HEK293T (cell line): ENCODE measurements at places on chromosomes 16 and 17.

- peak; percentile 97 for DNase-seq
Measured at GRCh38 chr16:68244903-68245853, at the start of gene PLA2G15. Gene PLA2G15, plus strand, starts transcription at chr16:68245373. Its CDS starts 54 bp downstream, at chr16:68245427.

DNA sequence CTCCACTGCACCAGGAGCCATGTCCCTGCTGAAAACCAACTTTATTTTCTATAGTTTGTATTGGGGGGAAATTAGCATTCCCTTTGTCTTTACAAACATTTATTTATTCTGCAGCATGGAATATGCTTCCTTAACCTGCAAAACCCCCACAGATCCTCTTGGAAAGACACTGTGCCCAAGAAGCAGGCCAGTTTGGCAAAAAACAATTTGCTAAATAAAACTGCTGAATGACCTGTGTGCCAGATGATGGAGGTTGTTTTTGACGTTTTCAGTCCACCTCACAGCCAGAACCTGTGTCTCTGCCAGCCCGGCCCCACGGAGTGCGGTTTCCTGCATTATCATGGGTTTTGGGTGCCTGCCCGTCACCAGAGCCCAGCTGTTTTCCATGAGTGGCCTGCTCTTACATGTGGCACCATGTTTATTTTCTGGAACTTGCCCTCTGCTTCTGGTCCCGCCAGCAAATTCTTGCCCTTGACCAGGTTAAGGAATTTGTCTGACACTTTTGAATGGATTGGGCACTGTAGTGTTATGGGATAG is 26.4 kb downstream of the ORC6 start:
- no peak for DNase-seq

DNA sequence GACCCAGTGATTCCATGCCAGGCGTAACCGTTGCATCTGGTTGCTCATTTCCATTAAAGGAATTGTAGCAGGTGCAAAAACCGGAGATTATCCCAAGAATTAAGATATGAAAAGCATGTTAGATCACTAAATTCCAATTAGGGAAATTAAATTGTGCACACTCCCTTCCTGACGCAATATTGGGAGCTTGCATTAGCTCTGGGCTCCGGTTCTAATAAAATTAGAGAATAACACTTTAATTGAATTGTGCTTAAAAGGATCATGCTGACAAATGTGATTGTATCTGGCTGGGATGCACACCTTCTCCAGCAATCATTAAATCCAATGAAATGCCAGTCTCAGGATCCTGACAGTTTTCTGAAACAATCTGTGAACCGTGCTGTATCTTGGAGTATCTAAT is 38.1 kb downstream of the IRX5 start:
- DNase-seq: no peak

GRCh38 chr17:57484826-57485565 is 228.7 kb downstream of the MSI2 start:
- DNase-seq: no peak

GRCh38 chr16:2033057-2033908 is 6.6 kb downstream of the NHERF2 start:
- DNase-seq: no peak

- no peak for DNase-seq
Measured at GRCh38 chr17:50301891-50302584, 27.8 kb downstream of the TMEM92 start.

DNA sequence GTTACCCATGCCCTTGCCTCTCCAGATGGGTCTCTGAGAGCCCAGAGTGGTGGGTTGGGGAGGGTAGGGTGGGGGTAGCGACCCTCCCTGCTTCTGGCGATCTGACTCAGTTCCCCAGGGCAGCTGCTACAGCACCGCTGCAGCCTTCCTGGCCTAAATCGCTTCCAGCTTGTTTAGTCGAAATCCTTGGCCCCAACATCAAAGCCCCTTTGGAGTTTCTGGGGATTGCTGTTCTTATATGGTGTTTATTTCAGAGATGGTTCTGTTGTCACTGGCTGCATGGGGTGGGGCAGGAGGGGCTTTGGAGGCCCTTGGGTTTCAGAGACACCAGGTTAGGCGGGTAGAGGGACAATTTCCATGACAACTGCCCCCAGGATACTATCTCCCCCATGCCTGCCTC is 35.9 kb downstream of the FZD2 start:
- no peak for DNase-seq

DNA sequence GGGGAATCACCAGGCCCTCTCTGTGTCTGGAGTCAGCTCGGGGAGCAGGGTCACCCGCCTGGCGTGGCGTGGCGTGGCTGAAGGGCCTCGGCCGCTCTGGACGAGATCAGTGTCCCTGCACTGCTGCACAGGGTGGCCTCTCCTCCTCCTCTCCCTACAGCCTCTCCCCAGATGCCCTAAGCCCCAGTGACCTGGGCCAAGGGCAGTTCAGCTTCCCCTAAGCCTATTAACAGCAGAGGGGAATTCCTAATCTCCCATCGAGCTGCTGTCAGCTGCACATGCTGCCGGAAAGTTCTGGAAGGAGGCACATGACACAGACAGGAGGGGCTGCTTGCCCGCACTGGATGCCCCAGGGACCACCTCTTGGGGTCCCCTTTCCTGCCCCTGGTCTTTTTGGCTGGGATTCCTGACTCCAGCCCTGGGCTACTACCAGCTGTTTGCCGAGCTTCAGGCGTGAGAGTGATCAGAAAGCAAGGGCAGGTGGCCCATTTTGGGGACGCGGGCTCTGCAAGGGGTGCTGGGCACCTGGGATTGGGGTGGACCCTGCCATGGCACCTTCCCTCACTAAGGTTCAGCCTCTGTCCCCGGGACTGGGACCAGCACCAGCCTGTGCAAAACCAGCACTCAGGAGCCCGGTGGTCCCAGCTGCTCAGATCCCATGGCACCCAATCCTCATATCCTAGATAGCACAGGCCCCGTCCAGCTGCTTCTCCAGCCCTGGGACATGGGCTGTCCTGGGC is 794 bp downstream of the PDE6G start:
- DNase-seq: no peak

GRCh38 chr17:51371732-51372151 is 111.4 kb downstream of the UTP18 start:
- peak; percentile 80 for DNase-seq

GRCh38 chr16:29311461-29312344 is 94.8 kb downstream of the NPIPB11 start:
- no peak for DNase-seq

DNA sequence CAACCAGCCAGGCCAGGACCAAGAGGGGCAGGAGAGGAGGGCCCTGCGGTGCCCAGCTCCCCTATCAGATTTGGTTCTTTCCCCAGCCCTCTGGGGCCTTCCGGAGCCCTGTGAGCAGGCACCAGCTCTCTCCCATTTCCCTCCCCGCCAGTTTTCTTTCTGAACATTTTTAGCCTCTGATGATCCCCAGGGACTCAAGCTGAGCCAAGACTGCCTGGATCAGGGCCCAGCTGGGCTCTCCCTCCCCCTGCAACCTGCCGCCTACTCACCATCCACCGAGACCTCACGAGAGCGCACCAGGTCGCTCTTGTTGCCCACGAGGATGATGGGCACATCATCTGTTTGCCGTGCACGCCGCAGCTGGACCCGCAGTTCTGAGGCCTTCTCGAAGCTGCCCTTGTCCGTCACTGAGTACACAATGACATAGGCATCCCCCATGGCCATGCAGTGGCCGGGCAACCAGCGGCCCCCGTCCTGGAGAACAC is 2.0 kb downstream of the RRAD start:
- DNase-seq: no peak

- peak; percentile 71 for DNase-seq
Measured at GRCh38 chr16:88505405-88506082, 52.5 kb downstream of the ZFPM1 start.

DNA sequence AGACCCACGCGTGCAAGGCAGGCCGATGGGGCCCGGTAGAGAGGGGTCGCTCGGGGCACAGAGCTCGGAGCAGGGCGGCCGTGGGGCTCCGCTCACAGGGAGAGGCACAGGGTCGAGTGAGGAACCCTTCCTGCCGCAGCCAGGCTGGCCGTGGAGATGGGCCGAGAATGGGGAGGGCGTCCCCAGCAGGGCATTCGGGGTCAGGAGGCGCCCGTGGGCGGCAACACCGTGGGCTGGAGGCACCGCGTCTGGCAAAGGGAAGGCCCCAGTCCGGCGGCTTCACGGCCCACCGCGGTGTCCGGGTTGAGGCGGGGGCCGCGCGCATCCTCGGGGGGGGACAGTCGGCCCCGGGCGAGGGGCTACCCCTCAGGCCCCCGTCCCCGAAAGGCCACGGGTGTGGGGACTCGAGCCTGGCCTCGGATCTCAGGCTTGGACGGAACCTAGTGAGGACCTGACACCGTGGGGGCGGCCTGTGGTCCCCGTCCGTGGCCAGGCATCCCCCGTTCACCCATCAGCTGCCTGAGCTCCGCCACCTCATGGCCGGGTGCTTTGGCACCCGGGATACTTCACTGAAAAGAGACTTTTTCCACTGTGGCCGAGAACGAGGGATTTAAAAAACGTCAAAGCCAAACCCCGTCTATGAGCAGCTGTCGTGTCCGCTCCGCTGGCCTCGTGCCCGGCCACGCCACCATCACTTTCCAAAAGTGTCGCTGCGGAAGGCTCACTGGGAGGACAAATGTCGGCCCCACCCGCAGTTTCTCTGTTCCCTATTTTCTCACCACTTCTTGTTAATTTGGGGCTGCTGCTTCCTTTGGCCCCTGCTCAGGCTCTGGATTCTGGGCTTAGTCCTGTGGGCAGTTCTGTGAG is 73.6 kb downstream of the METRNL start:
- no peak for DNase-seq

GRCh38 chr16:19680881-19681340 is 37.1 kb downstream of the KNOP1 start:
- DNase-seq: no peak

- no peak for DNase-seq
Measured at GRCh38 chr16:85777583-85778310, 21.6 kb downstream of the EMC8 start.

DNA sequence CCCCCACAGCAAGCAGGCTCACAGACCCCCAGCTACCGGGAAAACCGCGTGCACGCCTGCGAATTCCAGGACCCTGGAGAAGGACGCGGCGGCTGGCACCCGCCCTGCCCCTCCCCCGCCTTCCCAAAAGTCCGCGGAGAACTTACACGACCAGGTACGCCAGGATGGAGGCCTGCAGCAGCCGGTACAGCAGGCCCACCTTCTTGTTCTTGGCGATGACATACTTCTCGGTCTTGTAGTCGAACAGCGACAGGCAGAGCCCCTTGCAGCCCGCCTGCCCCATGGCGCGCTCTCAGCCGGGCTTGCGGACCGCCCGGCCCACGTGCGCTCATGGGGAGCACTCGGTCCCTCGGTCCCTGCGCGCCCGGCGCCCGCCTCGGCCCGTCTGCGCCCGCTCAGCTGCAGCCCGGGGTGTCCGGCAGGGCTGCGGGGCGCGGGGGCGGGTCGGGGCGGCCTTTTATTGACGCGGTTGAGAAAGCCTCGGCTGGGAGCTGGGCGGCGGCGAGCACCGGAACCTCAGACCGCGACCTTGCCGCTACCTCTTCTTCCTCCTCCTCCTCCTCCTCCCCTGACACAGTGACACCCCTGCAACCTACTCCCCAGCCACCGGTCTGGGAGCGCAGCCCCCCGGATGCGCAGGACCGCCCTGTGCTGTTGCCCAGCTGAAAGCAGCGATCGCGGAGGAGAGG is at the start of gene P2RX5:
Gene P2RX5 (minus strand): TSS at position 433 of the 689 bp plus-strand sequence. CDS start 150 bp downstream, at position 283.
- DNase-seq: no peak

GRCh38 chr16:27703121-27703520 is 153.2 kb downstream of the KATNIP start:
- no peak for DNase-seq

- no peak for DNase-seq
Measured at GRCh38 chr17:2343421-2343820, 6.1 kb downstream of the SGSM2 start.

DNA sequence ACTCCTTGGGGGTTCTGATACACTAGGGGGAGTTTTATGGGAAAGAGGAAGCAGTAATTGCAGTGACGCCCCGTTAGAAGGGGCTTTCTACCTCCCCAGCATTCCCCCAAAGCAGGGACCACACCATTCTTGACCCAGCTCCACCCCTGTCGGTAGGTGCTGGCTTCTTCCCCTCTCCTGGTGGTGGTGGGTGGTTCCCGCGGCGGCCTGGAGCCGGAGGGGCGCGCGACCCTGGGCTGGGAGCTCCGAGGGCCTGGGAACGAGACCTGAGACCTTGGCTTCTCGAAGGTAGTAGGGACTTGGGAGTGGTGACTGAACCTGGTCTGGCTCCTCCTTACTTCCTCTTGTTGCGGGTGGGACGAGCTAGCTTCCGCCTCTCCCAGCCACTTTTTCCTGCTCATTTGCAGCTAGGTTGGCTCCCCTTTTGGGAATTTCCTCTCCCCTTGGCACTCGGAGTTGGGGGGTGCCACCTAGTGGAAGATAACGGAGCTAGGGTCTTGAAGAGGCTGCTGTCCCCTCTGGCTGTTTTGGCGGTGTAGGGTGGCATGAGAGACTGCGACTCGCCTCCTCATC is 438 bp downstream of the GRN start:
- DNase-seq: peak; percentile 40

GRCh38 chr17:39997543-39997942 is 16.9 kb downstream of the PSMD3 start:
- no peak for DNase-seq

DNA sequence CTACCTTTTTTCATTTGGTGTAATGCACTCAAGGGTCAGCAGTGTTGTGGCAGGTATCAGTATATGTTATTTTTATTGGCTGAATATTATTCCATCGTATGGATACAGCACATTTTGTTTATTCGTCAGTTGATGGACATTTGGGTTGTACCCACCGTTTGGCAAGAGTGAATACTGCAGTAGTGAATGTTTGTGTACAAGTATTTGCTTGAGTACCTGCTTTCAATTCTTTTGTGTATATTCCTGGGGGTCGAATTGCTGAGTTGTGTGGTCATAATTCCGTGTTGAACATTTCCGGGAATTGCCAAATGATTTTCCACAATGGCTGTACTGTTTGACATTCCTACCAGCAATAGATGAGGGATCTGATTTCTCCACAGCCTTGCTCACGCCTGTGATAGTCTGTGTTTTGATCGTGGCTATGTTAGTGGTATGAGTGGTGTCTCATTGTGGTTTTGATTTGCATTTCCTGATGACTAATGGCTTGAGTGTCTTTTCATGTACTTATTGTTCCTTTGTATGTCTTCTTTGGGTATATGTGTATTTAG is 108.4 kb downstream of the OR1D5 start:
- DNase-seq: no peak

GRCh38 chr17:75048249-75048878 is 1.3 kb downstream of the KCTD2 start:
- DNase-seq: no peak

DNA sequence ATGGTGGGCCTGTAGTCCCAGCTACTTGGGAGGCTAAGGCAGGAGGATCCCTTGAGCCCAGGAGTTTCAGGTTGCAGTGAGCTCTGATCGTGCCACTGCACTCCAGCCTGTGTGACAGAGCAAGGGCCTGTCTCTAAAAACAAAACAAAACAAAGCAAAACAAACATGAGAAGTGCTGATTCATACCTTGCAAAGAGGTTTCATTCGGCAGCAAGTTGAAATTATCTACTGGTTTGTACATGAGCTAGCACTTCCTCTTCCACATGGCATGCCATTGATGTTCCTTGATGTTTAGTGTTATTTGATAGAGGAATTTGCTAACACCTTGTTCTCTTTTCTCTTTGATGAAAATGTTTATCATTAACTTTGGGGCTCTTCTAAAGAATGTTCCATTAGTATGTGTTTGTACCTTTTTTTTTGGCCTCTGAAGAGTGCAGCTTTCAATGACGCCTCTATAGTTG is 50.6 kb downstream of the SPECC1 start:
- no peak for DNase-seq
